Articular chondrocyte of knee joint (primary cell): ENCODE measurements at places on chromosomes 6 and 20. TPM values are rescaled to one million over a fixed set of nuclear protein-coding genes. Genes with fewer than 3 reads are reported as not detected.

Gene LPA
- not detected in 2 replicates for total RNA-seq

Gene TUBB2B
- 11.5 and 31.1 TPM in 2 replicates for total RNA-seq

Gene KCNK5
- total RNA-seq: 0.65 and 0.76 TPM in 2 replicates

Gene TMEM244
- not detected in 2 replicates for total RNA-seq

Gene GTSF1L
- not detected in 2 replicates for total RNA-seq

Gene MYLK4
- 0.78 and 0.97 TPM in 2 replicates for total RNA-seq

Gene CDS2
- total RNA-seq: 39.5 and 40.6 TPM in 2 replicates

Gene BANF2
- not detected in 2 replicates for total RNA-seq

Gene GJA1
- total RNA-seq: 737 and 974 TPM in 2 replicates

Gene ENPP5
- total RNA-seq: 0.13 and 0.65 TPM in 2 replicates

Gene RIPPLY2
- total RNA-seq: under 0.01 and 0.43 TPM in 2 replicates

Gene COL21A1
- total RNA-seq: 1.0 and 3.9 TPM in 2 replicates

Gene GSTA1
- total RNA-seq: 0.26 TPM in 1 of 2 replicates, not detected in the other

Gene UFL1
- 45.0 and 46.9 TPM in 2 replicates for total RNA-seq

Gene E2F1
- 2.0 and 3.4 TPM in 2 replicates for total RNA-seq

Gene ADTRP
- total RNA-seq: 1.9 and 2.5 TPM in 2 replicates

Gene BMP2
- 11.6 and 16.3 TPM in 2 replicates for total RNA-seq

Gene TREML1
- total RNA-seq: not detected in 2 replicates

Gene OSBPL2
- 27.6 and 28.5 TPM in 2 replicates for total RNA-seq

Gene CALHM5
- total RNA-seq: 3.1 and 4.2 TPM in 2 replicates

Gene COL12A1
- total RNA-seq: 4,371 and 4,738 TPM in 2 replicates

Gene BPI
- not detected in 2 replicates for total RNA-seq

Gene LINC00237
- not detected in 2 replicates for total RNA-seq

Gene C6orf163
- 4.8 and 6.8 TPM in 2 replicates for total RNA-seq

Gene THEMIS
- total RNA-seq: not detected in 2 replicates

Gene KCNQ2
- under 0.01 TPM in 1 of 2 replicates, not detected in the other for total RNA-seq

Gene NKAIN4
- not detected in 2 replicates for total RNA-seq

Gene BMP6
- total RNA-seq: 4.2 and 12.4 TPM in 2 replicates

Gene GSTA2
- not detected in 2 replicates for total RNA-seq

Gene NHLRC1
- 2.9 and 3.2 TPM in 2 replicates for total RNA-seq

Gene DPPA5
- total RNA-seq: not detected in 2 replicates

Gene ULBP2
- 4.2 and 5.1 TPM in 2 replicates for total RNA-seq

Gene OR2B6
- total RNA-seq: not detected in 2 replicates

Gene ATP6V1G2
- total RNA-seq: 3.4 and 3.5 TPM in 2 replicates

Gene TMC2
- total RNA-seq: not detected in 2 replicates

Gene VSTM2L
- 1.4 and 1.6 TPM in 2 replicates for total RNA-seq

Gene PCED1A
- total RNA-seq: 15.2 and 19.1 TPM in 2 replicates

Gene ADGB
- total RNA-seq: not detected in 2 replicates

Gene SAPCD1
- 0.54 and 1.4 TPM in 2 replicates for total RNA-seq

Gene GNAS-AS1
- total RNA-seq: 0.32 and 0.39 TPM in 2 replicates

Gene OR2J3
- total RNA-seq: not detected in 2 replicates

Gene HDGFL1
- not detected in 2 replicates for total RNA-seq

Gene MOCS1
- total RNA-seq: 22.3 and 29.9 TPM in 2 replicates

Gene HLA-G
- 0.11 and 0.13 TPM in 2 replicates for total RNA-seq

Gene CST4
- not detected in 2 replicates for total RNA-seq

Gene HLA-DMB
- 0.11 TPM in 1 of 2 replicates, not detected in the other for total RNA-seq

Gene ACSS1
- 4.5 and 8.2 TPM in 2 replicates for total RNA-seq

Gene NFATC2
- total RNA-seq: 1.1 and 2.4 TPM in 2 replicates

Gene TBCC
- 30.2 and 38.8 TPM in 2 replicates for total RNA-seq

Gene DAAM2
- total RNA-seq: 59.9 and 63.9 TPM in 2 replicates

Gene AIF1
- not detected in 2 replicates for total RNA-seq

Gene FKBP5
- total RNA-seq: 9.6 and 22.3 TPM in 2 replicates

Gene VARS1
- total RNA-seq: 38.3 and 45.2 TPM in 2 replicates

Gene TCF21
- not detected in 2 replicates for total RNA-seq

Gene C4B
- total RNA-seq: 2.4 and 3.4 TPM in 2 replicates

Gene KCNS1
- not detected in 2 replicates for total RNA-seq

Gene BPIFB2
- not detected in 2 replicates for total RNA-seq
